ENCODE measurements at places on chromosomes 16 and 17.

DNA sequence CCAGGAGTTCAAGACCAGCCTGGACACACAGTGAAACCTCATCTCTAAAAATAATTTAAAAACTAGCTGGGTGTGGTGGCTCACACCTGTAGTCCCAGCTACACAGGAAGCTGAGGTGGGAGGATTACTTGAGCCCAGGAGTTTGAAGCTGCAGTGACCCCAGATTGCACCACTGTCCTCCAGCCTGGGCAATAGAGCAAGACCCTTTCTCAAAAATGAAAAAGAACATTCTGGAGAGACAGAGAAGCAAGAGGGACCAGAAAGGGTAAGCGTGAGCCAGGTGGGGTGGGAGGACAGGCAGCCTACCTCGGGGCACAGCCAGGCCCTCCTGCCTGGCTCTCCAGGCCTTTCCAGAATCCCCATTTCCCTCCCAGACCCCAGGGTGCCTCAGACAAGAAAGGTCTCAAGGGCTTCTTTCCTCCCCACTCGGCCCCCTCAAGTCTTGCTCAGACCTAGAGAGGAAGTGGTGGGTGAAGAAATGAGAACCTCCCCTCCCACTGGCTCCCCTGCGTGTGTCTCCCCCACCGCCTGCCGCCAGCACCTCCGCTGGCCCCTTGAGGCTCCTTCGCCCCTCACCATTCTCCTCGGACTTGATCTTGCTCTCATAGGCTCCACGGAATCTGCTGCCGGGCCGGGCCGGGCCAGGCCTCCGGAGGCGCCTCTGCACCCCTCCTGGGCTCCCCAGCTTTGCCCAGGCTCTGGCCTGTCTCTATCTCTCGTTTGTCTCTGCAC, 503 bp downstream of the C16orf54 start:
- DNase-seq: no peak

GRCh38 chr16:68792465-68793324, 50.6 kb upstream of the TANGO6 start:
- no peak for DNase-seq

GRCh38 chr16:50151322-50151721, 1.8 kb upstream of the TENT4B start:
- DNase-seq: no peak

DNA sequence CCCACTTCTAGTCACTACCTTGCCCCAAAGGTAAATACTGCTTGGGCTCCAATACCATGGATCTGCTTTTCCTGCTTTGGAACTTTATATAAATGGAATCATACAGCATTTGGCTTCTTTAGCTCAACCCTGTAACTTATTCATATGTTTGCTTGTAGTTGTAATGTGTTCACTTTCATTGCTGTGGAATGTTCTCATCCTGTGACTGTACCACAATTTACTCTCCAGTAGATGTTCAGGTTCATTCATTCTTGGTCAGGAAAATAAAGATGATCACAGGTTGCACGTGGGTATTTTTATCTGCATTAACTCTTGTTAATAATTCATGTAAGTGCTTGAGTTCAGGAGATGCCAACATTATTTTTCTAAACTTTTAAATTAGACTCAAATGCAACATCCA, 6.7 kb upstream of the BEAN1 start:
- no peak for DNase-seq

DNA sequence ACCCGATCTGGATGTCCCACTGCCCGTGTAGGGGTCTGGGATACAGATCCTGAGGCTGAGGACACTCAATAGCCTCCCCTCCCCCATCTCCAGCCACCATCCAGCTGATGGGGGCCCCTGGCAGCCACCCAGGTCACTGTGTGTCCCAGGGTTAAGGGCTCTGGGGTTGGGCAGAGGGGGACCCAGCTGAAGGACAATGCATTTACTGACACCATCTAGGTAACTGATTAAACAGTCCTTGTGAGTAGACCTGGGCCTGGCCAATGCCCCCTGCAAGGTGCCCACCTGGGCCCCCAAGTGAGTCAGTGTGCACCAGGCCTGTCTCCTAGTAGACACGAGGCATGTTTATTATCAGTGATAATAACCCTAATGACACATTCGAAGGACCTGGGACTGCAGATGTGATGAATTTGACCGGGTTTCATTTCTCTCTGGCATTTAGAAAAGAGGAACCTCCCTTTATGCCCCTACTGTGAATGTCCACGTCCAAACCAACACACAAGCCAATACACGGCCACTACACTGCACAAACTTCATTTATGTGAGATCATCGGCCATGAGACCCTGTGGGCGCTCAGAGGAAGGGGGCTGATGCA, 261.9 kb upstream of the FOXF1 start:
- no peak for DNase-seq

- DNase-seq: no peak
Observed at GRCh38 chr17:43766413-43767052, 7.9 kb upstream of the SOST start.

- DNase-seq: no peak
Observed at GRCh38 chr17:75996665-75997590, 3.7 kb upstream of the CDK3 start.

DNA sequence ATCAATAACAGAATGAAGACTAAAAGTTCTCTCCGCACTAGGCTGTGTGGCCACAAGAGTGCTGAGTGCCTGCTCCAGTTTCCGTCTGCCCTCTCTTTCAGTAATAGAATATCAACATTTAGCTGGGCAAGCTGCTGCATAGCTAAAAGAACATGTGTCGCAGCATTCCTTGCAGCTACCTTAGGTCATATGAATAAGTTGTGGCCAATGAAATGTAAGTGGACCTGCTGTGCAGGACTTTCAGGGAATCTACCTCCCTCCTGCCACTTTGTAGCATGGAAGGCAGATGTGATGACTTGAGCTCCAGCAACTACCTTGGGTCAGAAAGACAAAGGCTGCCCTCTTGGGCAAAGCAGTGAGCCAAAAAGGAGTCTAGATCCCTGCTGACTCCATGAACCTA, 25.4 kb downstream of the SLC39A11 start:
- peak; percentile 59 for DNase-seq

DNA sequence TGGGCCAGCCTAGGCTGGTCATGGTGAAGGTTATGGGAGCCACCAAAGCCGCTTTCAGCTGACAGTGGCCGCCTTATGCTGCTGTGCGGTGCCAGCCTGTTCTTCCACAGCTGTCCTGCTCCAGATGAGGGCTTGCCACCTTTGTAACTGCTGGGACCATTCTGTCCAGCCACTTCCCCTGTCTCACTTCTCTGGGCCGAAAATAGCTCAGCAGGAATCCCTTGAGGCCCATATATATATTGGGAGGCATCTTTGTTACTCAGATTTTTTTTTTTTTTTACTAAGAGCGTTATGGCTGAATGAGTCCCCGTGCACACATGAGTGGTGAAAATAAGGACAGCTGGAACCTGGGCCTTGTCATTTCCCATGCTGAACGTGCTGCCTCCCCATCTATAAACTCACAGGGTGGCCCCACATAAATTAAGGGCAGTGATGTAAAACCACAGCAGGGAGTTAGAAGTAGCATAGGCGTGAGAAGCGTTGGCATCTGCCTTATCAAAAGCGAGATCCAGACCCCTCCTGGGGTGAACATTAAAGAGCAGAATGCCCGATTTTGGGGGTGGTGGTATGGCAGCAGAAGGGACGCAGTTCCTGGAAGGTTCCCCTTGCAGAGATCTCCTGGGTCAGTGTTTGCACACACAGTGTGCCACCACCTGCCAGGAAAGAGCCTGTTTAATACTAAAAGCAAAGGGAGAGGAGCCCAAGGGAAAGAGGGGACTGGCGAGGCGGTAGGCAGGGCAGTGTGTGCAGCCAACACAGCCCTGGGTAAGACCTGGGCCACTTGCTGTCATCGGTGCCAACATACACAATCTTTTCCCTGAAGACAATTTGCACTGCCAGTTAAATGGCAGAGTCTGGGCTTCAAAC, 57.8 kb downstream of the USP43 start:
- no peak for DNase-seq

- DNase-seq: no peak
Observed at GRCh38 chr16:85365120-85365519, 248.0 kb upstream of the GSE1 start.

DNA sequence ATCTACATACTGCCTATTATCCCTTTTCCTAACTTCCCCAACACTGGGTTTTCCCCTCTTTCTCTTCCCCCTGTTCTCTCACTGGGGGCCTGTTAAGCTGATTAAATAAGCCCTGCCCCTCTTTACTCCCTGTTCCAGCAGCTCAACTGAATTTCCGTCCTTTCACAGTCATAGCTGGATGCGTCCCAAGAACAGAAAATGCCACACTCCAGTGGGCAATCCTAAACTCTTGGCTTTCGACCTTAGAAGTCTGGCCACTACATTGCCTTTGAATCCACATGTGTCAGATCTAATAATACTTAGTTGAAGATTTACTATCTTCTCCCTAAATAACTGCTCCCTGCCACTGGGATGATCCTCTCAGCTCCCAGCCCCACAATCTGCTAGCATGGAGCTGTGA, 34.5 kb downstream of the KCNJ16 start:
- DNase-seq: no peak

GRCh38 chr17:68628576-68628957, 27.4 kb upstream of the FAM20A start:
- DNase-seq: no peak

DNA sequence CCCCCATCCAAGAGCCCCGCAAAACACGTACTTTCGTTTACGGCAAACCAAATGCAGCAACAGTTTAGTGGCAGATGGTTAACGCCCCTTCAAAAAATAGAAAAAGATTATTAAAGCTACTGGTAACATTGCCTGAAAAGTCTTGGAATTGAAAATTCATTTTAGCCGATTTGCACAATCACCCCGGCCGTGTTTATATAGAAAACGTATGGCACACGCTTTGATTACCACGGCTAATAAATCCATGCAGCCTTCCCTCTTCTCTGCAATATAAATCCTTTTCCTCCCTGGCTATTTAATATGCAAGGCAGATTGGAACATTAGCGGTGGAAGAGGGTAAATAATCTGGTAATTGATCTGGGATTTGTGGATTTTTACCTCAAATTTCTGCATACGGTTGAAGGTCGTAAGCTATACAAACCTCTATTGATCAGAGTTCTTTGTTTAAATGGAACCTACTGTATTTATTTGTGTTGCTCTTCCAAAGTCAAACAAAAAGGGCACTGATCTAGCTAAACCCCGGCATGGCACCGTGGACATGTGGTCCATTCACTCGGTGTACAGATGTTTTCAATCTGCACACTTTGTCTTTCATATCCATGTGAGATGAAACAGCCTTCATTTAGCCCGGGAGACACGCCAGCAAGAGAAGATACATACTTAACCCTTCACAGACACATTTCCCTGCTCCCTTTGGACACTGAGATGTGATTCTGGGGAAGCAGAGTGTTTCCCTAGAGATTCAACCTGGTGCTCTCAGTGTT, 238.1 kb upstream of the MAF start:
- no peak for DNase-seq

GRCh38 chr17:6948562-6948961, 47.3 kb upstream of the ALOX12 start:
- DNase-seq: no peak

DNA sequence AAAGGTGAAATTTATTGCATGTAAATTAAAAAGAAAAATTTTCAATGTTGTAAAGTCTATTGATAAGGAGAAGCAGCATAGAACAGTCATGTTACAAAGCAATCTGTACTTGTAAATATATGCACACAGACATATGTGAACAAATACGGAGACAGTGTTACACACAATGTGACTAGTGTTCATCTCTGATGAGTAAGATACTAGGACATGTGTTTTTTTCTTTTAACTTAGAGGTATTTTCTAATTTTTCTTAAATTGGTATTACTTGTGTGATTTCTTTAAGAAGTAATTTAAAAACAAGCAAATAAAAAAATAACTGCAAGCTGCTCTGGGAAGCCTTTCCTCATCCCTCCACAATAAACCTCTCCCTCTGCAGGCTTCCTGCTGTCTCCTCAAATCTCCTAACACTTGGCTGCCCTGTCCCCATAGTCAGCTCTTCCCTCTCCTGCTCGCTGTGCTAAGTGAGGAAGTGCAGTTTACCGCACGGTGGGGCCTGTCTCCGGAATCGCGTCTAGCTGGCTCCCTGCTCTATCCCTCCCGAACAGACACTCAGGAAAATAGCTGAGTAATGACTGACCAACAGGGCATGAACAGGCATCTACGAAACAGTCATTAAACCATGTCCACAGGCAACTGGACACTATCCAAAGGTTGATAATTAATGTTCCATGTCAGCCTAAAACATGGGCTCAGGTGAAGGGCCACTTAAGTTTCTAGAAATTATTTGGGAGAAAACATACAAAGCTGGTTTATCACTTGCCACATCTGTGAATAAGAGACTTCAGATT, 35.9 kb downstream of the CMTM4 start:
- peak; percentile 44 for DNase-seq

GRCh38 chr17:17493986-17494466, 2.2 kb downstream of the RASD1 start:
- DNase-seq: no peak

- no peak for DNase-seq
Observed at GRCh38 chr17:74055508-74056160, 147.8 kb upstream of the RPL38 start.

GRCh38 chr16:84683691-84684591, 15.9 kb upstream of the USP10 start:
- DNase-seq: no peak

- no peak for DNase-seq
Observed at GRCh38 chr17:27366437-27366836, 72.5 kb downstream of the WSB1 start.

GRCh38 chr16:50309156-50309526, 42.8 kb downstream of the ADCY7 start:
- no peak for DNase-seq

GRCh38 chr16:79612207-79612606, 11.7 kb upstream of the MAF start:
- DNase-seq: no peak

- DNase-seq: no peak
Observed at GRCh38 chr17:74148901-74149596, 54.4 kb upstream of the RPL38 start.

GRCh38 chr16:85333744-85334640, 221.7 kb upstream of the CIBAR2 start:
- DNase-seq: no peak

DNA sequence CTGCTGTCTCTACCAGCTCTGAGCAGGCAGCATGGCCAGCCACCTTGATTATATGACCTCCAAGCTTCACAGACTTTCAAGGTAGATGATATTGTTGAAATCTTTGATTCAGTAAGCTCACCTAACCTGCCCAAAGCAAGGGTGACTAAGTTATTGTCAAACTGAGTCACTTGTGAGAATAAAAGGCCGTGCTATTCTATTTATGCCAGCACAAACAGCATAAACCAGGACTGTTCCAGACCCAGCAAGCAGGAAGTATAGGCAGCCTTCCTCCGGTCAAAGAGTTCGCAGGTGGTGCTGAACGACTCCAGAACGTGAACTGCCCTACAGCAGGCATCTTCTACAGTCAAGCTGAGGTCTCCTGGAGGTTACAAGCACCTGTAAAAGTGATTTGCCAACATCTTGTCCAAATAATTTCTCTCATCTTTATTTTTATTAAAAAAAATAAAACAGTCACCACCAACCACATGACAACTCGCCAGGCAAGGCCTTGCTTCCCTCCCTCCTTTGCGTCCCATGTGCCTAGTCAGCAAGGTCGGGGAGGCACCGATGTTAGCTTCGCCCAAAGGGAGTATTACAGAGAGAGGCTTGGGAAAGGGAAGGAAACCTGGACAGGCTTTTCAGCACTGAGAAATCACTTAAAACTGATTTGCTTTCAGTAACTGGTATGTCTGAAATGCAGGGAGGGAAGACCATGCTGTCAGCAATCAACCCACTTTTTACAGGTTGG, 10.8 kb downstream of the ARL2BP start:
- no peak for DNase-seq

All from DMS 273 treated with DMSO at 0.1 percent for 48 hours (cell line).